ENCODE measurements at places on chromosomes 6 and 20. TPM values are rescaled to one million over a fixed set of nuclear protein-coding genes. Genes with fewer than 3 reads are reported as not detected.

The TRERF1 gene
- total RNA-seq = 37.3 TPM

GRCh38 chr6:5723841-5724691 lies 282.7 kb downstream of the NRN1 start:
- no peaks in the 10 kb centered on the region for H3K36me3 ChIP-seq
- no peaks in the 10 kb centered on the region for H3K27me3 ChIP-seq
- no peak overlapping the region for H3K27ac ChIP-seq
- peaks cover 12% of the 10 kb centered on the region for H3K4me1 ChIP-seq

GRCh38 chr6:69314001-69314400 lies 482.8 kb downstream of the LMBRD1 start:
- H3K4me3 ChIP-seq = no peak overlapping the region
- H3K4me1 ChIP-seq = no peaks in the 10 kb centered on the region
- H3K27me3 ChIP-seq = no peaks in the 10 kb centered on the region

GRCh38 chr20:3380228-3381070 lies 27.0 kb downstream of the DNAAF9 start:
- H3K27me3 ChIP-seq = no peaks in the 10 kb centered on the region
- H3K4me1 ChIP-seq = peaks cover 12% of the 10 kb centered on the region
- no peak overlapping the region for H3K27ac ChIP-seq

- H3K36me3 ChIP-seq = no peaks in the 10 kb centered on the region
- peaks cover 42% of the 10 kb centered on the region for H3K27me3 ChIP-seq
- peaks cover 27% of the 10 kb centered on the region for H3K4me1 ChIP-seq
Measured at GRCh38 chr6:134315974-134316441, 1.9 kb downstream of the SGK1 start.

DNA sequence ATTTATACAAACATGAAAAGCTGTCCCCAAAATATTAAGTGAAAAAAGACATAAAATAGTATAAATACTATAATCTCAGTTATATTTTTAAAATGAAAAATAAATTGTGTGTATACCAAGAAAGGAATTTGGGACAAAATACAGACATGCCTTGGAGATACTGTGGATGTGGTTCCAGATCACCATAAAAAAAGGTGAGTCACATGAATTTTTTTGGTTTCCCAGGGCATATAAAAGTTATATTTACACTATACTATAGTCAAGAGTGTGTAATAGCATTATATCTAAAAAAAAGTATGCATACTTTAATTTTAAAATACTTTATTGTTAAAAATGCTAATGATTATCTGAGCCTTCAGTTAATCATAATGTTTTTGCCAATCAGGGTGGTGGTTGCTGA lies 17.4 kb upstream of the SDHAF4 start:
- no peak overlapping the region for H3K4me3 ChIP-seq
- H3K27me3 ChIP-seq = peaks cover 2% of the 10 kb centered on the region
- no peaks in the 10 kb centered on the region for H3K36me3 ChIP-seq
- peaks cover 2% of the 10 kb centered on the region for H3K4me1 ChIP-seq

DNA sequence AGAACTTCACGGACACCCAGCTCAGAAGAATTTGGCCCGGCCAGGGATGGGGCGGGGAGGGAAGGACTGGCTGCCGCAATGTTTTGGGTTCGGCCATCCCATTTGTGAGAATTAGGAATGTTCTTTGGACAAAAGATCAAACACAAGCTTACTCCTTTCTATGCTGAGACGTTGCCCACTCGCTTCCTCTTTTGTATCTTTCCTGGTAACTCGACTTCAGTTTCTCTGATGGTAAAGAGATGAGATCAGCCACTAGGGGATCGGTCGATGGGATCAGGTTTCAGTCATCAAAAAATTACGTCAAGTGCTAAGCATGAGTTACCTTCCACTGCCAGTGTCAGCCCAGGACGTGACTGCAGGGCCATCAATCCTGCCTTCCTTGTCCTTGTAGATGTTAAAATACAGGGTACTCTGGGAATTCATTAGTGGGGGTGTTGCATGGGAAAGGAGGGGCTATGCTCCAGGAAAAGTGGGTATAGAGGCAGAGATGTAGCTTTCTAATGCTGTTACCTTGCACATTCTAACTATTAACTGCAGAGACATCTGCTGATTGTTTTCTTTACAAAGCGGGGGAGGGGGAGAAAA lies 190.2 kb downstream of the TSHZ2 start:
- H3K36me3 ChIP-seq = peaks cover 10% of the 10 kb centered on the region
- no peak for DNase-seq
- H3K27ac ChIP-seq = peak overlapping the region; percentile 78
- H3K4me1 ChIP-seq = peaks cover 25% of the 10 kb centered on the region
- H3K27me3 ChIP-seq = no peaks in the 10 kb centered on the region
- peak overlapping the region; percentile 37 for H3K4me3 ChIP-seq

- no peak overlapping the region for H3K27ac ChIP-seq
- no peak overlapping the region for H3K4me3 ChIP-seq
Measured at GRCh38 chr6:166849749-166850183, 106.6 kb downstream of the RNASET2 start.
